Occipital lobe (tissue), 3 donors: ENCODE measurements at places on chromosomes 2 and 18. TPM values are rescaled to one million over a fixed set of nuclear protein-coding genes. Genes with fewer than 3 reads are reported as not detected.

- peak; percentile 5 for DNase-seq
Observed at GRCh38 chr2:3780477-3781402, 77.4 kb downstream of the DCDC2C start.

CCDC102B gene
- total RNA-seq: 20.1 TPM

GKN2 gene
- total RNA-seq: not detected

DNA sequence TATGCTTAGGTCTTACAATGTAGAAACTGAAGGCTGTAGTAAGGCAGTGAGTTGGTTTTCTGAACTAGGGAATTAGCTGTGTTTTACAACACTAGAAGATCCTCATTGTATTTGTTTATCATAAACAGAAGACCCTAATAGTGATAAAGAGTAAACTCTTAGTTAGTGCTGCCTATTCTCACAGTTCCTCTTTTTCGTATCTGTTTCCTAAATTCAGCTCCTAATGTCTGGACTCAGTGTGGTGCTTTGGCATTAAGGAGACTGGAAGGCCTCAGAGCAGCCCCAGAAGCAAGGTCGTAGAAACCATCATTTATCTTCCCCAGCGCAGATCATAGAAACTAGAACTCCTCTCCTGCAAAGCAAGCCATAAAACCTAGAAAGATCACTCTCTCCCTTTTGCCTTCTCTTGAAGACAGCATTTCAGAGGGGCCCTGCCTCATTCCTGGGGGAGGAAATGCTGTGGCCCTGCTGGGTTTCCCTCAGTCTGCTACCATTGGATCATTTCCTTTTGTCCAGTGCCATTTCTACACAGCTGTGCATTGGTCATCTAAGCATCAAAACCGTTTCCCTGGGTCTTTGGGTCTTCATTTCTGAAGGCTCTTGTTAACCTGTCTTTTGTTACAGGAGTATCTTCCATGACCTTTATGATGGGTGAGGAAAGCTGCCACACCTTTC, 4.7 kb downstream of the ACP1 start:
- no peak for DNase-seq

DNA sequence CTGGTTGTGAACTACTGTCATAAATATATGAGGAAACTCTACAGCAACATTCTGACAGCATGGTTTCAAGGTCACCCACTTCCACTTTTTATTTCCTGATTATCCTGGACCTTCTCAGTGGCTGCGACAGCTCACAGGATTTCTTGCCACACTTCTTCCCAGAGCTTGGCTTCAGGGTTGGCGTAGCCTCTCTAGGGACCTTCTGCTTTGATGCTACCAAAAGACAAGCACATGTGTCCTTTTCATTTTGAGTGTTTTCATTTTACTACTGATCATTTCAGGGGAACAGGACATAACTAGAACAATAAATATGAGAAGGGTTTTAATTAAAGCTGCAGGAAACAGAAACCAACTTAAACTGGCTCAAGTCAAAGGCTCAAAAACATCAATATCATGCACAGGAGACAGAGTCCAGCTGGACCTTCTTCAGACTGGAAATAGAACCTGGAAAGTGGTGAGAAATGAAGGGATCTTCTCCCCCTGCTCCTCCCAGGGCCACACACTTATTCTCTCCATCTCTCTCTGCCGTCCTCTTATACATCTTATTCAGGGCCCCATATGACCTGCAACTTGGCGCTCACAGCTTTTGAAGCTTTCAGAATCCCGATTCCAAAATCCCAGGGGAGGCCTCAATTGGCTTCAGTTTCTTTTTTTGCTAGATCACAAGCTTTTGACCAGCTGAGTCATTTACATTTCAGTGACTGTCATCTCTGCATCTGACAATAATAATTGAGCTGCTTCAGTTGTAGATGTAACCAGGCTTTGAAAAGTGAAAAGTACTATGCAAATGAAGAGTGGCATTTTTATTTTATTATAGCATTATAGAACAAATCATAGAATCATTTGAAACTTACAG, 9.7 kb downstream of the VIT start:
- no peak for DNase-seq

CTAGE1 gene
- not detected for total RNA-seq

GRCh38 chr2:159879051-159879604, 81.1 kb upstream of the CD302 start:
- DNase-seq: no peak

GRCh38 chr2:201660293-201660895, 17.1 kb upstream of the TMEM237 start:
- DNase-seq: no peak

GPR39 gene
- total RNA-seq: 5.0 TPM

- no peak for DNase-seq
Observed at GRCh38 chr2:134260713-134261112, 6.8 kb downstream of the MGAT5 start.

DNA sequence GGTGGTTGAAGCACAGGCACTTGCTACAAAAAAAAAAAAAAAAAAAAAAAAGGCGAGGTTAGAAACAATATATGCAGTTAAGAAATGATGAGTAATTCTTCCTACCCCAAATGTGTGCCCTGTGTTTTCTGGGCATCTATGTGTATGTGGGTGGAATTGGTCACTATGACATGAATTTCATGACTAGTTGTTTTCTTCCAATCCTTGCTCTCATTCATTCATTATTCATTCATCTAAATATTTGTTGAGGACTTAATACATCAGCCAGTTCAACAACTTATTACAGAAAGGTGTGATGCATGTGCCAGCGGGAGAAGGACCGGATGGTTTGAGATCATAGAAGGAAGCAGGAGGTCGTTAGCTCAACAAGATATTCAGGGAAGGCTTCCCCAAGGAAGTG, 8.3 kb upstream of the EGR4 start:
- DNase-seq: no peak

GRCh38 chr18:73007195-73007914, 139.6 kb upstream of the NETO1 start:
- no peak for DNase-seq
